ENCODE measurements at places on chromosomes 6 and 20. TPM values are rescaled to one million over a fixed set of nuclear protein-coding genes. Genes with fewer than 3 reads are reported as not detected.

The CD83 gene
- total RNA-seq: 2.0 TPM

The MEI4 gene
- total RNA-seq: not detected

The THBD gene
- 32.0 TPM for total RNA-seq

The CFAP61 gene
- total RNA-seq: 0.47 TPM

The ZNF292 gene
- total RNA-seq: 4.0 TPM
